Stimulated activated CD4-positive, alpha-beta T cell treated with anti-CD3 and anti-CD28 coated beads, Interleukin-15, amount 100 ng/mL, for 24 hours (primary cell): ENCODE measurements at places on chromosomes 16 and 17.

DNA sequence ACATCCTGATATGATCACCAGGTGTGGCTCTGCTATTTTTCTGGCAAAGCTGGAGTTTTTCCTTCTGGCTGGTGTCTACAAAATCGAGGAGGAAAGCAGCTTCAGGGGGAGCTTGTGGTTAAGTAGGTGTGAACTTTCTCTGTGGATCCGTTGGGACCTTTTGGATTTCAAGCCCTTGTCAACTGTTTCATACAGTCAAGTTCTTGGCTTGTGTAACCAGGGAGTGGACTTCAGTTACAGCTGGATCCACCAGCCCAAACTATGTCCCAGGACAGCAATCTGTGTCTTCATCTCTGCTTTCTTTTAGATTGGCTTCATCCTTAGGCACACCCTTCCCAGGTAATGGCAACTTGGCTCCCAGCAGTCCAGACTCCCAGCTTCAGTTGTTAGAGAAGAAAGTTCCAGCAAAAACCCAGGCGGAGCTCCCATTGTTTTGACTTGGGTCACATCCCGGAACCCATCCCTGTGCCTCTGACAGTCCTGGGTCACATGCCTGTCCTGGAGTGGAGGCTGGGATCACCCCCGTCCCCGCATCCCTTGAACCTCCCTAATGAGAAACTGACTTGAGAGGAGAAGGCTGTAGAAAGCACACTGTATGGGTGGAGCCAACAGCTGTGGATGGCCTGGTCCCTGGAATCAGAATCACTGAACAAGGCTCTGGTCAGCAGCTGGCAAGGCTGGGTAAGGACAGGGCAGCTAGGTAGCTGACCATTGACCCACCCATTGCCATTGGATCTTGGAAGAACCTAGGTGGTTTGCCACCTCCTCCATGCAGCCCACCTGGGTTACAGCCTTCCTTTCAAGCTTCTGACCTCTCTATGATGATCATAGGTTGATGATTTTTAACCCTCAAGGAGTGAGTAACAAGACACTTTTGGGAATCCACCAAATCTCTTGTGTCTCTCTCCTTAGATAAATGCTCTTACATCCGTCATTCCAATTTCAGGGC is 18.1 kb downstream of the NKD1 start:
- DNase-seq = no peak

DNA sequence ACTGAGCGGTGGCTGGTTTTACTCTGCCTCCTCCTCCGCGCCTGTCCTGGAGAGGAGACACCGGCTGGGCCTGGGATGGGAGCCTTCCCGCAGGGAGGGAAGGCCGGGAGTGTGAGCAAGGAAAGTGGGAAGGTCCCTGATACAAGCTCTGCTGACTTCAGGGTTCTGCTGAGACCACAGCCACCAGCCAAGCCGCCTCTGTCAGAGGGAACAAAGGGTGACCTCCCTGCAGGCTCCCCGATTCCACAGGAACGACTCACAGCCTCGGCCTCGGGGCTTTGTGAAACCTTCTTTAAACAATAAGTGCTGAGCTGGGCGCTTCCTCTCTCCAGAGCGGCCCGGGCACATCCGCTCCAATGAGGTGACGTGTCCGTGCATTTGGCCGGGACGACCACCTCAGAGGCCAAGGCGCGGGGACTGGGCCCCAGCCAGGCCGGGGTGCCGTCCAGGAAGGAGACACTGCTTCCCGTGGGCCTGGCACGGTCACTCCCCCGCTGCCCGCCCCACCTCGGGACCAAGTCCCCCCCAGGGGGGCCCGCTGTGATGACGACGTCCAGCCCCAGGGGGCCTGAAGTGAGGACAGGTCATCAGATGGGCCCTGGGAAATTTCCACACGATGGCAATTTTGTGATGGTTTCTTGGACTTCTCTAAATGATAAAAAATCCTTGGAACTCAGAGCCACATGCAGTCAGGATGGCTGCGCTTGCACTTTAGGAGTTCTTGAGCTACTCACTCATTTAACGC is 11.8 kb upstream of the CIBAR2 start:
- no peak for DNase-seq

GRCh38 chr17:16975744-16976625 is 4.1 kb upstream of the TNFRSF13B start:
- no peak for DNase-seq

GRCh38 chr16:62562121-62562520 is 525.9 kb upstream of the CDH8 start:
- DNase-seq = no peak

GRCh38 chr17:79100405-79100804 is 25.8 kb downstream of the ENGASE start:
- no peak for DNase-seq

DNA sequence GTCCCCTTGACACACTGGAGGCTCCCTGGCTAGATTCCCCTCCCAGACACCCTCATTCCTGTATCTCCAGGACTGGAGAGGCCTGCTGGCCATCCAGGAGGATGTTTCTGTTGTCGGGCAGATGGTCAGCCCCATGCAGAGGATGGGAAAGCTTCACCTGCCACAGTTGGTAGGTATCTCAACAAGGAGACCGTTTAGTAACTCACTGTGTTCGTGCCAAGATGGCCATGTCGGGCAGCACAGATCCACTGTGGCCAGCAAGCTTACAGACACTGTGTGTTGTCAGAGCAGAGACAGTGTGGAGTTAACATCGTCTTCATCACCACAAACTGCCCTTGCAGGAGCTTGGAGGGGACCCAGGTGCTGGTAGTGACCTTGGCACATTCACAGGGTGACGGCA is 390.9 kb downstream of the SEC14L1 start:
- DNase-seq = no peak

DNA sequence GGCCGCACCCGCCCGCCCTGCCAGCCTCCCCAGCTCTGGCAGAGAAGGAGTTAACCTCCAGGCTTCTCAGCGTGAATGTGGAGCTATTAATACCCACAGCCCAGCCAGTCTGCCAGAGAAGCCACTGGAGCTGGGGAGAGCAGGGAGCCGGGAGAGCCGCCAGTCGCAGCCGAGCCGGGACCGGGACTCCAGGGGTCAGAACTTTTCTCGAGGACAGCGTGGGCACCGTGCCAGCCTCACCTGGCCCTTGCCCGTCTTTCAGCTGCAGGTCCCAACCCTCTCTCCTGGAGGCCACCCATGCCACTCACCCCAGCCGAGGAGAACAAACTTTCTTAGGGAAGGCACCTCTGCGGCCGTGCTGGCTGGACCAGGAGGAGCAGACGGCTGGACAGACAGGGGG is 33.8 kb upstream of the SBK1 start:
- no peak for DNase-seq

- DNase-seq = no peak
Observed at GRCh38 chr17:15377616-15378015, 36.2 kb upstream of the TEKT3 start.

DNA sequence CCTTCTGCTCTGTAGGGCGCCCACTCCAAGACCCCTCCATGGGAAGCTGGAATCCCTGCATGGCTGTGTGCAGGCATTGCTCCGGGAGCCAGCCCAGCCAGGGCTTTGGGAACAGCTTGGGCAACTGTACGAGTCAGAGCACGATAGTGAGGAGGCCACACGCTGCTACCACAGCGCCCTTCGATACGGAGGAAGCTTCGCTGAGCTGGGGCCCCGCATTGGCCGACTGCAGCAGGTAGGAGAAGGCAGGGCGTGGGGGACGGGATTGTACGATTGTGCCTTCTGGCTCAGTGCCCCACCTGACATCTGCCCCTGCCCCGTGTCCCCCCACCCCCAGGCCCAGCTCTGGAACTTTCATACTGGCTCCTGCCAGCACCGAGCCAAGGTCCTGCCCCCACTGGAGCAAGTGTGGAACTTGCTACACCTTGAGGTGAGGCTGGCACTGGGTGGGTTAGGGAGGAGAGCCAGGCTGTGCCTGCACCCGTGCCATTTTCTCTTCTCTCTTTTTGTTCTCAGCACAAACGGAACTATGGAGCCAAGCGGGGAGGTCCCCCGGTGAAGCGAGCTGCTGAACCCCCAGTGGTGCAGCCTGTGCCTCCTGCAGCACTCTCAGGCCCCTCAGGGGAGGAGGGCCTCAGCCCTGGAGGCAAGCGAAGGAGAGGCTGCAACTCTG is 8.7 kb upstream of the TMEM88 start:
- DNase-seq = no peak

DNA sequence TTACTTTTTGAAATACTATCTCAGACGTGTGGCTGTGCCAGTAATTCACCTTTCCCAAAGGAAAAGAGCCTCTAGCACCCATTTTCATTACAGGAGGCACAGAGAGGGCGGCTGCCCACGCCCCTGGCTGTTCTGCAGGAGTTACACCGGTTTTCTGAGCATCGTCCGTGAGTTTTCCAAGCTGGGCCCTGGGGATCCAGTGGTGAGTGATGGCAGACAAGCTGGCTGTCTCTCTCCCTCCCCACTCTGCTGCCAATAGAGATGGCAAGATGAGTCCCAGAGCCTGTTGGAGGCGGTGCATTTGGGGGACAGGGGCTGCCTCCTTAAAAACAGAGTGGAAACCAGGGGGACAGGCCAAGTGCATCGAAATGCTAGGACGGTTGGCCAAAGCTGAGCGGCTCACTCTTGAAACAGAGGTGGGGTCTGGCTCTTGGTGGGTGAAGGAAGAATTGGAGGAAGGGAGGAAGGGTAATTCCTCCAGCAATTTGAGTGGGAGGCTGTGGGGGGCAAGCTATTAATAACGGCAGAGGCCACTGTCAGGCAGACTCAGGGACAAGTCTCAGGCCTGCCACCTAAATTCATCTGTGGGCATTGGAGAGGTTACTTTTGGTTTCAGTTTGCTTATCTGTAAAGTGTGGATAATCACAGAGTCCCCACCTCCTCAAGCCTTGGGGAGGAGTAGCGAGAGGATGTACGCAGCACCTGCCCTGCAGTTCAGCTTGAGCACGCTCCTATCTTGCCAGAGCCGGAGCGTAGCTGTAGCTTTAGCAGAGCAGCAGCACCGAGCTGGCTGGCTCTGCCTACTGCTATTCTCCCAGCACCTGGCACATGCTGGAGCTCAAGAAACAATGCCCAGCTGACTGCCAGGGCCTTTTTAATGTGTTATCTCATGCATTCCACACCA is 7.5 kb upstream of the NOS2 start:
- DNase-seq = peak; percentile 68

GRCh38 chr17:74779948-74780400 is 3.8 kb upstream of the NAT9 start:
- peak; percentile 73 for DNase-seq

DNA sequence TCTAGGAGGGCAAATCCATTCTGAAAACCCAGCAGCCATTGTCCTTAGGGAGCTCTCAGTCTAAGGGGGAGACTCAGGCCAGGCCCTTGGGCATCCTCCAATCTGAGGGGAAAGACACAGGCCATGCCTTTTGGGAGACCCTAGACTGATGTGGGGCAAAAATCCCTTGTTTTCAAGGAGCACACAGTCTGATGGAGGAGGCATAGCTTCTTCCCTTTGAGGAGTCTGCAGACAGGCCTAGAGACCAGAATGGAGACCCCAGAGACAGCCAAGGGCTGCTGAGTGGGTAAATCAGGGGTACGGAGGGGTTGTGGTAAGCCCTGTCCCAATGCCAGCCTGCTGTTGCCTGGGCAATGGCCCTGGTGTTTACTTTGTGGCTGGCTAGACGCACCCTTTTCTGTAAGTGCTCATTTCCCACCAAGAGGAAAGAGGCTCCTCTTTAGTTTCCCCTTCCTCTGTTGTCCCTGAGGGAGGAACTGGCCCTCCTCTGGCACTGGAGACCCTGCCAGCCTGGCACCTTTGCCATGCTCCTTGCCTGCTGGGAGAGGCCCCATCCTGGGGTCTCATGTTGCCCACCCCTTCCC is 19.3 kb downstream of the ARHGAP23 start:
- DNase-seq = no peak

DNA sequence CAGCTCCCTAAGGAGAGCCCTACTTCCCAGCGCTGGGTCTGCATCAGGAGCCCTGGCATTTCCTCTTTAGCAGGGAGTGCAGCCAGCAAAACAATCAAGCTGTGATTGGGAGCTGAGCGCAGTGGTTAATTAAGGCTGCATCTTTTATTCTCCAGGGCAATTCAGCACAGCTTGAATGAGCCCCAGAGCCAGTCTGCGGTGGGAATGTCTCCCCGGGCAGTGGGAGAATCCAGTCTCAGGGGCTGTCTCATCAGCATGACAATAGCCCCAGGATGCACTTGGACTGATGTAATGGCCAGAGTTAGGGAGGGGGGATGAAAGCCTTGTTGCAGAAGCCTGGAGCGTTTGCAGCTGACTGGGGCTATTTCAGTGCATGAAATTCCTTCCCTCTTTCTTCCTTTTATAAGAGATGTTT is 292.6 kb upstream of the SOX9 start:
- DNase-seq = no peak

GRCh38 chr16:10655415-10655977 is 39.2 kb downstream of the TEKT5 start:
- no peak for DNase-seq

DNA sequence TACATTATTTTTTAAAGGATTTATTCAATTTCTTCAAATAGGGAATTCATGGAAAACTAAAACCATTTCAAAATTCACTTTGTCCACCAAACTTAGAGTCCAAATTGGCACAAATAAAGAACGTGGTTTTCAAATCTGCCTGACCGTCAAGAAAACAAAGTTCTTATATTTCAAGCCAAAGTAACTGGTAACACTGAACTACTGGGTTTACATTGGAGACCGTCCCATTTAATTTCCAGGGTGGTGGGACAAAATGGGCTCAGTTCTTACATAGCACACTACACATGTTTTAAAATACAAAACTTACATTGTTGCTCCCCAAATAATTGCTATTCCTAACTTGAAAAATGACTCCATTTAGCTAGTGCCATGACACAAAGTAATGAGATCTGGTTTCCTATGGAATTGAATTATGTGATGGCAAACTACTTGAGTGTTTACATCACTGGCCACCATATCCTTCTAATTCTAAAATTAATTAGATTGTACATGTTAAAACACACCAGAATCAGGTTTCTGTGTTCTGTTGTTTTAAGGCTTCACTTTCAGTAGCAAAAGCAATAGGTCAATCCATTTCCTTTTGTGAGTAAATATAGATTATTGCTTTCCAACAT is 6.5 kb downstream of the PSME3IP1 start:
- no peak for DNase-seq
